ENCODE measurements at places on chromosomes 5 and 9.

DNA sequence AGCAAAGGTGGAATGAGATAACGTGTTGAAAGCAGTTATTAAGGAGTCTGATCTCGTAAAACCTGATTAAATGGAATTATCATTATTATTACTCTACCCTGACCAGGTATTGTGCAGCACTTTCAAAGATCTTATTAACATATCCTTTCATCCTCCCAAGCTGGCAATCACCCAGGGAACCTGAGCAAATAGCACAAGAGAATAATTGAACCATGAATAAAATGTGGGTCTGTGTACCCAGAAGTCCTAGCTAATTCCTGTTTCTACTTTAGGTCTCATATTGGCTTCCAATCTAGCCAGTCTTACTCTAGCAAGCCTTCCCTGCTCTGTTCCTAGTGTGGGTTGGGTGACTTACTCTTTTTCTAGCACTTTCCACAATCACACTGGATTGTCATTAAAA, 162.2 kb upstream of the STK32A start:
- no peak for DNase-seq

DNA sequence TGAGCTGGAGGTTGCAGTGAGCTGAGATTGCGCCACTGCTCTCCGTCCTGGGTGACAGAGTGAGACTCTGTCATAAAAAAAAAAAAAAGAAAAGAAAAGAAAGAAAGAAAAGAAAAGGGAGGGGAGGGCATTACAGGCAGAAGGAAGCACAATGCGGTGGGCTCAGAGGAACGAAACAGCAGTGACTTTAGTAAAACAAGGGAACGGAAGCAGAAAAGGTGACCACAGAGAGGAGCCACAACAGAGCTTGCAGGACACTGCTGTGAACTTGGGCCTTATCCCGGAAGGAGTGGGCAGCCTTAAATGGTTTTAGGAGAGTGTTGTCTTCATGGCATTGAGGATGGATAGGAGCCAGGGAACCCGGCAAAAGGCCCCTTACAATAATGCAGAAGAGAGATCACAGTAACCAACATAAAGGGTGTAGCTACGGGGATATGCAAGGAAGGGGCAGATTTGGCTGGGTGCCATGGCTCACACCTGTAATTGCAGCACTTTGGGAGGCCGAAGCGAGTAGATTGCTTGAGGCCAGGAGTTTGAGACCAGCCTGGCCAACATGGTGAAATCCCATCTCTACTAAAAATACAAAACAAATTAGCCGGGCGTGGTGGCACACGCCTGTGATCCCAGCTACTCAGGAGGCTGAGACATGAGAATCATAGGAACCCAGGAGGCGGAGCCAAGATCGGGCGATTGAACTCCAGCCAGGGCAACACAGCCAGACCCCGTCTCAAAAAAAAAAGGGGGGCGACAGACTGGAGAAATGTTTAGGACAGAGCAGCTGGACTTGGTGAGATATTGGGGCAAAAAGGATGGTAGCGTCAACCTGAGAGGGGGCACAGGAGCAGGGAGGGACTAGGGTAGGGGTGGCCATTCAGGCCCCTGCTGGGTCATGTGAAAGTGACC, 83.9 kb upstream of the ZBTB43 start:
- DNase-seq: no peak

DNA sequence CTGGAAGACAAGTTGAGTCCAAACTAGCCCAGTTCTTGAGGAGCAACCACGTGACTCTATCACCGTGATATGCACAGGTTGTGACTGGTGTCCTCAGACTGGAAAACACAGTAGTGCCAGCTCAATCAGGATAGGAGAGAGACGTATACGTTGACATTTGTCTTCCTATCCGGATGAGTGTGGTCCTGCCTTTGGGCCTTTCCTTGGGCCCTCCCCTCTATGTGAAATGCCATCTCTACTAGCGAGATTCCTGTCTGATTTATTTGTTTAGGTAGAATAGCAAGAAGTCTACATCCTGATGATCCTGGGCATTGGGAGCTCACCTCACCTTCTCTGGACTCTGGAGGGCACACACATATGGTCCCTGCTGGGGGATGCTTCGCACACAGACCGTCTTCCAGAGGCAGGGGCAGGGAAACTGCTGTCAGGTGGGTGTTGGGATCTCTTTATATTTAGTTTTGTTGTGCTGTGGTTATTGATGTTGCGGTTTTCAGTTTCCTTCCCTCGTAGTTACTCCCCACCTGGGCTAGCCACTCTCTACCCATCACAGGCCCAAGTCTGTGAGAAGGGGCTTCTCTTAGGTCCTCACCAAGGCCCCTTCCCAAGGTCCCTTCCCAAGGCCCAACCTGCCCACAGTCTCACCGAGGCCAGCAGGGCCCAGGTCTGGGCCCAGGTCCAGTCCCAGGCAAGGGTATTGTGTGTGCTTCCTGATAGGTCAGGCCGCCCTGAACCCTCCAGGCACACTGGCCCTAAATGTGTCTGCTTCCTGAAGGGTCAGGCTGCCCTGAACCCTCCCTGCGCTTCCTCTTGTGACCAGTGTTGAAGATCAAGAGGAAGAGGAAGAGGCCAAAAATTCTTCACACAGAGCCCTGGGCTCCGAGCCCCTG, 19.0 kb upstream of the SPINK4 start:
- DNase-seq: peak; percentile 57

GRCh38 chr9:76628155-76628554, 136.1 kb upstream of the PCA3 start:
- no peak for DNase-seq

- DNase-seq: no peak
Measured at GRCh38 chr9:125810161-125810560, 63.0 kb downstream of the PBX3 start.

- DNase-seq: no peak
Measured at GRCh38 chr9:134061688-134062371, 6.0 kb downstream of the BRD3 start.

GRCh38 chr9:110835859-110836271, 167.3 kb downstream of the MUSK start:
- no peak for DNase-seq

GRCh38 chr9:136270173-136270705, 24.6 kb upstream of the QSOX2 start:
- DNase-seq: no peak

DNA sequence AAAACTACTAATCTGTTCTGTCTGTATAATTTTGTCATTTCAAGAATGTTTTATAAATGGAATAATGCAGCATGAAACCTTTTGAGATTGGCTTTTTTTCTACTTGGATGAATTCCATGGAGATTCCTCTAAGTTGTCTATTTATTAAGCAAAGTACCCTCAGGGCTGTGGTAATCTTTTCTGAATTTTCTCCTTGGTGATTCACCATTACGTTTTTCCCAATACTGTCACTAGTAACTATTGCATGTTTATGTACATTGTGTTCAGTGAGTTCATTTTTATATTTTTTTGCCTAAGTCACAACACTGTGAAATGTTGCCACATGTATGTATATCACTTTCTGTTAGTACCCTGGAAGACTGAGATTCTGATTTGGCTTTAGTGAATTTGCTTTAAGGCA, 177.0 kb upstream of the GRIN3A start:
- DNase-seq: no peak

- DNase-seq: no peak
Measured at GRCh38 chr9:130347931-130348330, 82.4 kb downstream of the HMCN2 start.

GRCh38 chr5:108696951-108697715, 50.6 kb upstream of the FER start:
- no peak for DNase-seq

DNA sequence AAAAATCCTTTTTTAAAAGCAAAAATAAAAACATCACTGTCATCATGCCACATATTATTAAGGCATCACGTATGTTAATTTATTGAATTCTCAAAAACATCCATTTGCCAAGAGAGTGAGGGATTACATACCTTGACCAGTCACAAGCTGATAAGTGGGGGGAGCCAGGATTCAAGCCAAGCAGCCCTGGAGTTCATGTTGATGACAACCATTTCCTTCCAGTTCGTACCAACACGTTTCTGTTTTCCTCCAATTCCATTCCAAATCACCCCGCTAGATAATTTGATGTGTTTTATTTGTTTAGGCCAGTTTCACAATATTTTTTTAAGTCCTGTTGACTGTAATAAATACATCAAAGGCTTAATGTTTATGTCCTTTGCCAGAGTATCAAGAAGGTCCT, 53.0 kb downstream of the SLC1A3 start:
- no peak for DNase-seq

GRCh38 chr5:11166923-11167322, 405.9 kb upstream of the DAP start:
- DNase-seq: no peak

- DNase-seq: no peak
Measured at GRCh38 chr9:80538976-80539375, 967.2 kb downstream of the TLE4 start.

GRCh38 chr5:153530357-153531143, 40.1 kb downstream of the GRIA1 start:
- DNase-seq: no peak

GRCh38 chr5:50501491-50502228, 60.6 kb upstream of the EMB start:
- no peak for DNase-seq

DNA sequence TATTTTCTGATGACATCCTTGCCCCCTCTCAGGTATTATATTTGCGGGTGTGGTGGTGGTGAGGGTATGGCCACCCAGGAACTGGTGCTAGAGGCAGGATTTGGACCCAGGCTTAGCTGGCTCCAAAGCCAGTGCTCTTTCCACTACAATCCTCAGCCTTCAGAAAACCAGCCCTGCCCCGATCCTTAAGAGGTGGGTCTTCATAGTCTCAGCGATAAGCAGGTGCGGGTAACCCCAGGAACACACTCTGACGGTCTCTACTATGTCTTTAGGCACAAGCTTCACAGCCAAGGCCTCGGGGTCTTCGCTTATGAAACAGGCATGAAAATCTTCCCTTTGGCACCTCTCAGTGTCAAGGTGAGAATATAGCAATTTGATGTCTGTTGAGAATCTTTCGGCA, 169.3 kb downstream of the FGF18 start:
- no peak for DNase-seq

DNA sequence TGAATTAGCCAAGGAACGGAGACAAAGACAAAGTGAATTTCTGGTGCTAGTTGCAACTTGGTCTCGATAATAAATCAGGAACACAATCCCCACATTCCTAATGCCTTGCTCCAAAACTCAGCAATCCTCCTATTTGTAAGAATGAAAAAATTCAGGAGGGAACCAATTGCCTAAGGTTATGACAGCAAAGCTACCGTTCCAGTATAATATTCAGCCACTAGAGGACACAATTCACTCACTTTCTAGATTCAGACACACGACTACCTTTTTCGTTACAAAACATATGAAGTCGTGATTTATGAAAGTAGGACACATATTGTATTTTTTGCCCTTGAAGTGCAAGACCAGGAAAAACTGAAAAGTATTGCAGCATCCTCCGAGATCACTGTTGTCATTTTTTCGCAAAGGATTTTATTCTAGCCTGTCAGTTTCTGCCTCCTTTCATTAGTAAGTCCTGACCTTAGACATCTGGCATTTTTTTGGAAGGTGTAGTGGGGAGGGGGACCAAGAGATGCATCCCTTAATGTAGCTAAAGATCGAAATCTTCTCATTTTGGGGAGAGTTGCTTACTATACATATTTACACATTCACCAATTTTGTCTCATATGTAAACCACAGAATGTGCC, 133.1 kb downstream of the DOCK8 start:
- DNase-seq: no peak

- DNase-seq: no peak
Measured at GRCh38 chr5:14407746-14408175, 173.8 kb upstream of the OTULINL start.

DNA sequence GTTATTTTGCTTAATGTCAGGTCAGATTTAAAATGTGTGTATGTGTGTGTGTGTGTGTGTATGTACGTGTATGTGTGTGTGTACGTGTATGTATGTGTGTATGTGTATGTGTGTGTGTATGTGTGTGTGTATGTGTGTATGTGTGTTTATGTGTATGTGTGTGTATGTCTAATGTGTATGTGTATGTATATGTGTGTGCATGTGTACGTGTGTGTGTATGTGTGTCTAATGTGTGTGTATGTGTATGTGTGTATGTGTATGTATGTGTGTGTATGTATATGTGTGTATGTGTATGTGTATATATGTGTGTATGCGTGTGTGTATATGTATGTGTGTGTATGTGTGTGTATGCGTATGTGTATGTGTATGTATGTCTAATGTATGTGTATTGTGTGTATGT, 125.1 kb upstream of the PHYKPL start:
- no peak for DNase-seq

DNA sequence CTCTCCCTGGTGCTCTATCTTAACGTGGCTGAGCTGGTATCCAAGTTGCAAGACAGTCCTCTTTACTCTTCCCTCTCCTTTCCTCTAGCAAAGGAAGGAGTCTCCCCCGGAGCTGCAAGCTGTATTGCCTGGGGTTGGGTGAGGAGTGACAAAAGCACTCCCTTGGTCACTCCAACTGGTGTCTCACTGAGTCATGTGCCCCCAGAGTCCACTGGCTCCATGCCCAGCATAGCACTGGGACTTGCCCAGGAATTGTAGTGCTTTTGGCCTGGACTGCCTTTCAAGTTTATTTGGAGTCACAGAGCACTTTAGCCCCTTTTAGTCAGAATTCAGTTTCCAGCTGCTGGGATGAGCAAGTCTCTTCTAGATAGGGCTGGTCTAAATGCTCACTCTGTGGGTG, 82.6 kb upstream of the FST start:
- peak; percentile 46 for DNase-seq

- no peak for DNase-seq
Measured at GRCh38 chr5:157888814-157889532, 30.0 kb upstream of the CLINT1 start.

DNA sequence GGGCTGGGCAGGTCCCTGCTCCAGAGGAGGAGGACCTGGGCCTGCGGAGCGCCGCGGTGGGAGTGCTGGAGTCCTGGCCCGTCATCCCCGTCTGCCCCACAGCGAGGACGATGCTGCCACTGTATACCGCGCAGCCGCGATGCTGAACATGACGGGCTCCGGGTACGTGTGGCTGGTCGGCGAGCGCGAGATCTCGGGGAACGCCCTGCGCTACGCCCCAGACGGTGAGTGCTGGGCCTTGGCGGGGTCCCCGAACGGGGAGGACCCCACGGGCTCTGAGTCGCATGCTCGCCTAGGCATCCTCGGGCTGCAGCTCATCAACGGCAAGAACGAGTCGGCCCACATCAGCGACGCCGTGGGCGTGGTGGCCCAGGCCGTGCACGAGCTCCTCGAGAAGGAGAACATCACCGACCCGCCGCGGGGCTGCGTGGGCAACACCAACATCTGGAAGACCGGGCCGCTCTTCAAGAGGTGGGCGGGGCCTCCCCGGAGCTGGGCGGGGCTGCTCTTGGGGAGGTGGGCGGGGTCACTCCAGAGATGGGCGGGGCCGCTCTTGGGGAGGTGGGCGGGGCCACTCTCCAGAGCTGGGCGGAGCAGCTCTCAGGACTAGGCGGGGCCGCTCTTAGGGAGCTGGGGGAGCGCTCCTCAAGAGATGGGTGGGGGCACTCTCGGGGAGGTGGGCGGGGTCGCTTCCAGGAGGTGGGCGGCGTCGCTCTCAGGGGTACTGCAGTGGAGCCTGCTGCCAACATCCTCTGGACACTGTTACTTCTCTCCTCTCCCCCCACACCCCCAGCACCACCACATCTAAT, 13.1 kb downstream of the LRRC26 start:
- no peak for DNase-seq

Data from Right ventricle myocardium superior (tissue), 1 donor.